ENCODE measurements at places on chromosomes 2 and 18. TPM values are rescaled to one million over a fixed set of nuclear protein-coding genes. Genes with fewer than 3 reads are reported as not detected.

GRCh38 chr2:47062681-47063537 lies 92.2 kb downstream of the STPG4 start:
- no peaks in the 10 kb centered on the region for H3K27me3 ChIP-seq
- peak overlapping the region; percentile 86 for H3K27ac ChIP-seq
- peaks cover 59% of the 10 kb centered on the region for H3K4me1 ChIP-seq
- H3K36me3 ChIP-seq = peaks cover 29% of the 10 kb centered on the region

DNA sequence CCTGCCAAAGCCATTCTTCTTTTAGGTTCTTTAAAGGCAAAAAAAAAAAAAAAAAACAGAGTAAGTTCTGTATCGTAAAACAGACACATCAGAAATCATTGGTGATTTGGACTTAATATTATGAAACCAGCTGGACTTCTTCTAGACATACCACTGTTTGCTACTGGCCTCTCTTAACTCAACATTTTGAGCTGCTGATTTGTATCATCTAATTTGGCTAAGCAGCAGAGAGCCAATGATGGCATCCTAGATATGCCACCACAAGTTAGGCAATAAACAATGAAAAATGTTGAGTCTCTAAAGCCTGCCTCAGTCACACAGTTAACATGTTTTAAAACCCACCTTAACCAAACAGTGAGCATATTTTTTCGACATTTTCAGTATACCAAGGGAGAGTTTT lies 1034.3 kb upstream of the NXPH2 start:
- H3K4me3 ChIP-seq = no peak overlapping the region
- no peak for DNase-seq
- H3K4me1 ChIP-seq = no peaks in the 10 kb centered on the region
- no peaks in the 10 kb centered on the region for H3K36me3 ChIP-seq
- no peaks in the 10 kb centered on the region for H3K27me3 ChIP-seq

DNA sequence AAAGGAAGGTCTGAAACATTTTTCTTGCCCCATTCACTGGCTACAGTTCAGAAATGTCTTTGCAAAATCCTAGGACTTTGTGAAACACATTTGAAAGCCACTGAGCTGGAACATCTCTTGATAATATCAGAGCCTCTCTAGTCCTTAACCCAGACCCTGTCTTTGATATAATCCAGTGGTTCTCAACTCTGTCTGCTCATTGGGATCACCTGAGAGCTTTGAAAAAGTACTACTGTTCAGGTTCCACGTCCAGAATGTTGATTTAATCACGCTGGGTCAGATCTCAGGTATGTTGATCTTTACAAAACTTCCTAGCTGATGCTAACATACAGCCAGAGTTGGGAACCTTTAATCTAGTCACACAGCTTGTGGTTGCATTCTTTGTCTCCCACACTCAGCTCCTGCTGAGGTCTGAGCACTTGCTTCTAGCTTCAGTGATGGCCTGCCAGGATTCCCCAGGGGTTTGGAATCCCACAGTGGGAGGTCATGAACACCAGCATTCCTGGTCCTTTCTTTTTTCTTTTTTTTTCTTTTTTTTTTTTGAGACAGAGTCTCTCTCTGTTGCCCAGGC lies 262.7 kb downstream of the SETBP1 start:
- H3K27ac ChIP-seq = 0 out of 2 replicates have a peak overlapping the region, but pooled peaks have one; percentile 11
- H3K36me3 ChIP-seq = no peaks in the 10 kb centered on the region
- no peaks in the 10 kb centered on the region for H3K27me3 ChIP-seq
- peaks cover 21% of the 10 kb centered on the region for H3K4me1 ChIP-seq
- no peak overlapping the region for H3K4me3 ChIP-seq
- peak; percentile 66 for DNase-seq

- H3K4me1 ChIP-seq = peaks cover 6% of the 10 kb centered on the region
- no peaks in the 10 kb centered on the region for H3K36me3 ChIP-seq
- H3K27me3 ChIP-seq = peaks cover 19% of the 10 kb centered on the region
These were observed 52.7 kb upstream of the ODC1 start for GRCh38 chr2:10500601-10501361.

ONECUT2 gene
- polyA plus RNA-seq = 0.01 TPM

GRCh38 chr2:85853499-85854165 lies 35.2 kb downstream of the ST3GAL5 start:
- peak overlapping the region; percentile 59 for H3K4me3 ChIP-seq
- H3K4me1 ChIP-seq = peaks cover 31% of the 10 kb centered on the region
- no peaks in the 10 kb centered on the region for H3K36me3 ChIP-seq
- H3K27me3 ChIP-seq = no peaks in the 10 kb centered on the region

- no peaks in the 10 kb centered on the region for H3K4me1 ChIP-seq
- DNase-seq = no peak
- no peaks in the 10 kb centered on the region for H3K36me3 ChIP-seq
- H3K27me3 ChIP-seq = no peaks in the 10 kb centered on the region
- H3K27ac ChIP-seq = no peak overlapping the region
These were observed 1658.1 kb downstream of the LRP1B start for GRCh38 chr2:140472676-140473075.

DNA sequence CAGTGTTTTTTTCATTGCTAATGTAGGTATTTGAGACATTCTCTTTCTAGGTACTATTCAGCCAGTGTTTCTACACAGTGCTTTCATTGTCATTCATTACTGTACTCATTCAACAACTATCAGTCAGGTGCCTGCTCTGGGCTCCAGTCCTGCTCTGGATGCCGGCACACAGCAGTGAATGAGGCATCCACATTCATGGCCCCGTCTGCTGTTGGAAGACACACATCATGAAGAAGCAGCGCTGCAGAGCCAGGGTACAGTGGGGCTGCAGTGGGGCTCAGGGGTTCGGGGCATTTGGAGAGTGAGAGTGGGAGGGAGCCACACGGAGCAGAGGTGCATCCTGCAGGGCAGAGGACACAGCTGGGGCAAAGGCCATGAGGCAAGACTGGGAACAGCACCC lies 737.2 kb upstream of the RAB6C start:
- no peaks in the 10 kb centered on the region for H3K4me1 ChIP-seq
- no peak overlapping the region for H3K27ac ChIP-seq
- no peak for DNase-seq
- no peak overlapping the region for H3K4me3 ChIP-seq

- no peak overlapping the region for H3K4me3 ChIP-seq
- DNase-seq = no peak
- H3K27ac ChIP-seq = no peak overlapping the region
- 0 out of 2 replicates have a peak, but pooled peaks cover under 1% of the 10 kb centered on the region for H3K36me3 ChIP-seq
These were observed 71.4 kb downstream of the EPHA4 start for GRCh38 chr2:221500501-221501209.

- H3K27me3 ChIP-seq = no peaks in the 10 kb centered on the region
- H3K27ac ChIP-seq = no peak overlapping the region
- no peaks in the 10 kb centered on the region for H3K36me3 ChIP-seq
These were observed 8.3 kb downstream of the SLC4A5 start for GRCh38 chr2:74334931-74335333.

DNA sequence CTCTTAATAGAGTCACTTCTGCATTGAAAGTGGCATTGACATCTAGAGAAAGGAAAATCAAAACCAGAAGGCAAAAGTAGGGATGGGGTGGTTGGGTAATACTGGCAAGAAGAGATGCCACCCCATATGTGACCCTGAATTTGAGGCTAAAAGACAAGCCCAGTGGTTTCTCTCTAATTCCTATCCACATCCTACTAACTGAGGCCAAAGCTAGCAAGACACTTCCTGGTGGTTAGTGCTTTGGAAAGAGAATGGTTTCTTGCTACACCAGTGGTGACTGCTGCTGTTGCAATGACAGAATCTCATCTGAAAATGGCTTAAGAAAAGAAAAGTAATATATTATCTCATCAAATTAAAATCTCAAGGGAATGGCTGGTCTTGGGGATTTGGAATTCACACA lies 640.6 kb downstream of the EPHA4 start:
- H3K4me3 ChIP-seq = no peak overlapping the region
- H3K36me3 ChIP-seq = no peaks in the 10 kb centered on the region
- H3K27me3 ChIP-seq = no peaks in the 10 kb centered on the region

TWIST2 gene
- 253 TPM for polyA plus RNA-seq

DNA sequence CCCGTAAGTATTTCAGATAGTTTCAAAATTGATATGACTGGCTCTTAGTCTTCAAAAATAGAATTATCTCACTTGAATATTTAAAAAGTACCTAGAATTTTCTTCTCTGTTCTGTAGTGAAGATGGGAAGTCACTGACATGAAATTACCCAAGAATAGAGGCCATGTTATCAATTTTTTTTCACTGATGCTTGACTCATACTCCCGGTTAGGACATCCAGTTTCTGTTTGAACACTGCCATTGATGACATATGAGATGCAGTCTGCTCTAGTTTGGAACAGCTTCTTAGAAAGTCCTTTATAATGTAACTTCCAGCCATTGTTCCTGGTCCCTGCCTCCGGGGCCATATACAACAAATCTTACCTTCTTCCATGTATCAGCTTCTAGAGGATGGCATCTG lies 26.0 kb downstream of the MAP3K20 start:
- H3K36me3 ChIP-seq = peaks cover 7% of the 10 kb centered on the region
- H3K27me3 ChIP-seq = no peaks in the 10 kb centered on the region
- H3K27ac ChIP-seq = peak overlapping the region; percentile 11
- no peak overlapping the region for H3K4me3 ChIP-seq

B3GNT2 gene
- 11.7 TPM for polyA plus RNA-seq

DNA sequence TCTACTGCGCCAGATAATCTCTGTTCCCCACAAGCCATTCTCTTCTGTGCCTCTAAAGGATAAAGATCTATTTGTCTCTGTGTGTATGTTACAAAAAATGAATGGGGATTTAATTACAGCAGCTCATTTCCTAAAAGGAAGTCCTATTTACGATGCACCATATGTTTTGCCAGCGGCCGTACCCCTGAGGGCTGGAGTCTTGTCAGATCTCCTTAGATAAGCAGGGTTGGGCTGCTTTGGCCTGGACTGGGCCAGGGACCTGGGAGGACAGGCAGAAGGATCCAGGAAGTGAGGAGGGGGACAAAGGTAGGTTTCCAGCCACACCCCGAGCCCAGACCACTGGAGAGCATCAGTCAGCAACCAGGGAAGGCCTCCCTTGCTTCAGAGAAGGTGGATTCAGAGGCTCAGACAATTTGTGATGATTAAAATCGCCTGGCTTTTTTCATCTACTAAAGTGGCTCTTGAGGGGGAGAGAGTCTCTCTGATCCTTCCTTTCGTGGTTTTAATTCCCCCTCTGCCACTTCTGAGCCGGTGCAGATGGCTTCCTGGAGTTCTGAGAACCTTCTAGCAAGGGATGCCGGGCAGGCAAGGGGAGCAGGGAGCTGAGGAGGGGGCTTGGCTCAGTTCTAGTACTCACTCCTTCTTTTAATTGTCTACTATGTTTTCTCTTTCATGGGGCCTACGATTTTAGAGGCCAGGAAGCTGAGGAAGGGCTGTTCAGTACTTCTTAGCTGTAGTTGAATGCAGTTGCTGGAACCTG lies 42.1 kb downstream of the MYCN start:
- no peak for DNase-seq
- H3K36me3 ChIP-seq = no peaks in the 10 kb centered on the region
- no peaks in the 10 kb centered on the region for H3K27me3 ChIP-seq
- no peak overlapping the region for H3K4me3 ChIP-seq
- H3K27ac ChIP-seq = no peak overlapping the region

DNA sequence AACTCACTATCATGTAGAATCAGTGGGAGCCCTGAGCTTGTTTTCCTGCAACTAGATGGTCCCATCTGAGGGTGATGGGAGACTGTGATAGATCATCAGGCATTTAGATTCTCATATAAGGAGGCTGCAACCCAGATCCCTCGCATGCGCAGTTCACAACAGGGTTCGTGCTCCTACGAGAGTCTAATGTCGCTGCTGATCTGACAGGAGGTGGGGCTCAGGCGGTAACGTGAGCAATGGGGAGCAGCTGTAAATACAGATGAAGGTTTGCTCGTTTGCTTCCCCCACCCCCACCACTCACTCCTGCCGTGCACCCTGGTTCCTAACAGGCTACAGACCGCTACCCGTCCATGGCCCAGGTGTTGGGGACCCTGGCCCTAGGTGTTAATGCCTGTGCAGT lies 113.6 kb downstream of the RNF144A start:
- H3K4me1 ChIP-seq = no peaks in the 10 kb centered on the region
- no peak overlapping the region for H3K27ac ChIP-seq
- H3K27me3 ChIP-seq = no peaks in the 10 kb centered on the region
- DNase-seq = no peak
- H3K36me3 ChIP-seq = no peaks in the 10 kb centered on the region
- no peak overlapping the region for H3K4me3 ChIP-seq

HOXD10 gene
- 10.9 TPM for polyA plus RNA-seq

- H3K4me3 ChIP-seq = no peak overlapping the region
- H3K27me3 ChIP-seq = no peaks in the 10 kb centered on the region
- H3K27ac ChIP-seq = no peak overlapping the region
- DNase-seq = no peak
- no peaks in the 10 kb centered on the region for H3K36me3 ChIP-seq
These were observed 934.8 kb upstream of the DDX18 start for GRCh38 chr2:116879650-116880160.

CAPN14 gene
- not detected for polyA plus RNA-seq

DNA sequence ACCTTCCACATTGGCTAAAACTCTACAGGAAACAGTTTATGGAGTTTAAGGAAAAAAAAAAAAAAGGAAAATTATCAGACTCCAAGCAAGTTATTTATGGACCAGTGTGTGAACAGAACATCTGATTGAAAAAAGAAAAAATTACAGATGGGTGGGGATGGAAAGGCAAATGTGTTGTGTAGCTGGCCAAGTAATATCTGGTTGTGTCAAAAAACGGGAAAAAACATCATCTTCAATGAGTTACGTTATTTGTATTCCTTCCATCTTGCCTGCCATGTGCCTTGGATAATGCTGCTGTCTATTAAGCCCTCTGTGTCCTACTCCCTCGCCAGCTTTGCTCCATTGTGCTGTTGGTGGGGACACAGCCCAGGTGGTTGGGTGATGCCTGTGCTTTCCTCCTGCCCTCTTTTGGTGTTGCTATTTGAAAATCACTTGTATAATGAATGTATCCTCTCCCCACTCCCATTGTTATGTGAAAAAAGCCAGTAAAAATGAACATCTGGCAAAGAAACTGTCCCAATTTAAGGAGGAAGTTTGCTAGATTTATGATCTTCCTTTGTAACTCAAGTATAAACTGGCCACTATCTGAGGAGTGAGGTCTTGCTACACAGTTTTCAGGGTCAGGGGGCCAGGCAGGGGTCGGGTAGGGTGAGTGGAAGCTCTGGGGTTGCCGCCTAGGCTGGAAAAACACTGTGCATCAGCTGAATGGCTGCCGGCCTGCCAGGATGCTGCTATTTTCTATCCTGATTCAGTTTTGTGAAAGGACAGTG lies 155.9 kb downstream of the FMNL2 start:
- no peaks in the 10 kb centered on the region for H3K36me3 ChIP-seq
- DNase-seq = no peak
- no peak overlapping the region for H3K4me3 ChIP-seq
- H3K27me3 ChIP-seq = no peaks in the 10 kb centered on the region

- H3K27me3 ChIP-seq = no peaks in the 10 kb centered on the region
- no peak overlapping the region for H3K4me3 ChIP-seq
- DNase-seq = no peak
- peaks cover 5% of the 10 kb centered on the region for H3K4me1 ChIP-seq
These were observed 4.5 kb downstream of the PROM2 start for GRCh38 chr2:95278637-95279225.

GRCh38 chr18:55307505-55307904 lies 280.5 kb downstream of the TCF4 start:
- no peaks in the 10 kb centered on the region for H3K36me3 ChIP-seq
- no peak overlapping the region for H3K4me3 ChIP-seq
- no peak overlapping the region for H3K27ac ChIP-seq
- peaks cover 13% of the 10 kb centered on the region for H3K4me1 ChIP-seq

All from GM23248 (cell line).